ENCODE measurements at places on chromosomes 5 and 9. TPM values are rescaled to one million over a fixed set of nuclear protein-coding genes. Genes with fewer than 3 reads are reported as not detected.

DNA sequence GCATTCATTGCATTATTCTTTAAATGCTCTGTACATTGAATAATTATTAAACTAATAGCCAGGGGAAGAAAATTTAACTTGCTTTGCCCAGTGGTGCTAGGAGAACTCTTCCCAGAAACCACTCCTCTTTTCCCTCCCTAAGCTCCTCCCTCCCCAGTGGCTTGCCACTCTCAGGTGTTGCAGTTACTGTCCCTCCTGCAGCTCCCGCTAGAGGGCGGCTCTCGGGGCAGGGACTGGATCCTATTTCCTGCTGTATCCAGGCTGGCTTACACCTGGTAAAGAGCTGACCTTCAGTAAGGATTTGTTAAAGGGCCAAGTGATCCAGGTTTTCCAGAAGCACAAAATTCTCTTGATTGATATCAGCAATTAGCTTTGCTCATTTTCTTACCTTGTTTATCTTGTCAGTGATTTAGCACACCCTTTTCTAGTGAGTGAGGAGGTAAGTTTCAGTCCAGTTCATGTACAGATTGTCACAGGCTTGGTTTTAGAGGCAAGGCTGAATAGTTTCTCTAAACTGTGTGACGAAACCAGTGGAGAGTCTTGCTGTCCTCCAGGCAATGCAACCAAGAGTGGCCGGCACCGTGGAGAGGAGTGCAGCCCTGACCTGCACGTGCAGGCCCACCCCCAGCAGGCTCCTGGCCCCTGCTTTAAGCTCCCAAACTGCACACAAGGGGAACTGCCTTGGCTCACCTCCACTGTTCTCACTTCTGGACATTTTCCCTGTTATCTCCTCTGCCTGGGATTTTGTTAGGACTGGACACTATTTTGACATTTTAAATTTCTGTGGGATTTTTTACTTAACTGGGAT is 423.8 kb downstream of the SPOCK1 start:
- DNase-seq, result peak; percentile 71

DNA sequence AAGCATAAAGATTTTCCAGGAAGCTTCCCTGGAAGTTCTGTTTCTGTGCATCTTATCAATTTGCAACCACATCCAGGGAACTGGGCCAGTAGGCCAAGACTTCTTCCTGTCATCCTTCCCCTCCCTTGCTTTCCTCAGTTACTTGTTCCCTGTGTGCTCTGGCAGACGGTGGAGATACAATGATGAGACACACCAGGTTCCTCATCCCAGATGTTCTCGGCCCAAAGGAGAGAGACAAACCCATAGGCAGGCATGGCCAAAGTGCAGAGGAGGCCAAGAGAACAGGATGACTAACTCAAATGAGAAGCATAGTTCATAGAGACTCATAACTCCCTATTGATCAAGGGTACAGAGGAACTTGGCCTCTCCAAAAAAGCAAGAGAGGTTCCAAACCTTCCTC is 652.6 kb downstream of the CCDC171 start:
- DNase-seq, result no peak

The EDIL3 gene
- 56.9 TPM for polyA plus RNA-seq

The BAAT gene
- 0.47 TPM for polyA plus RNA-seq

DNA sequence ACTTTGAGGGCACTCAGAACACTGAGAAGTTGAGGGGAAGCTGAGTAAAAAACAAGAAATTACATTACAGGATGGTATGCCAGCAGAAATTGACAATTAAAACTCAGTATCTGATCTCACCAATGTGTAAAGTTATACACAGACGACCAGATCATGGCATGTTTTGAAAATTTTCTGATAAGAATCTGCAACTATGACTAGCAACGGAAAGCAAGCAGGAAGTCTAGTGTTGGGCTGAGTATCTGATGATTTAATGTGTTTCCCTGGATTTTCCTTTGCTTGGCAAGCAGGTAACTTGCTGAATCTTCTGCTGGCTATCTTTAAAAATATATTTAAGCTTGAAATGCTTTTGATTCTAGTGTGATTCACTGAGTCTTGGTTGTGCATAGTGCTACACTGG is 5.2 kb upstream of the GCNT4 start:
- no peak for DNase-seq

The ARHGEF39 gene
- 15.4 TPM for polyA plus RNA-seq

The OR1J1 gene
- not detected for polyA plus RNA-seq

GRCh38 chr5:31270396-31270795 is 76.9 kb downstream of the CDH6 start:
- DNase-seq, result no peak

Data from left kidney (tissue), 8 donors.